Dermis blood vessel endothelial cell (primary cell): ENCODE measurements at places on chromosomes 5 and 9.

DNA sequence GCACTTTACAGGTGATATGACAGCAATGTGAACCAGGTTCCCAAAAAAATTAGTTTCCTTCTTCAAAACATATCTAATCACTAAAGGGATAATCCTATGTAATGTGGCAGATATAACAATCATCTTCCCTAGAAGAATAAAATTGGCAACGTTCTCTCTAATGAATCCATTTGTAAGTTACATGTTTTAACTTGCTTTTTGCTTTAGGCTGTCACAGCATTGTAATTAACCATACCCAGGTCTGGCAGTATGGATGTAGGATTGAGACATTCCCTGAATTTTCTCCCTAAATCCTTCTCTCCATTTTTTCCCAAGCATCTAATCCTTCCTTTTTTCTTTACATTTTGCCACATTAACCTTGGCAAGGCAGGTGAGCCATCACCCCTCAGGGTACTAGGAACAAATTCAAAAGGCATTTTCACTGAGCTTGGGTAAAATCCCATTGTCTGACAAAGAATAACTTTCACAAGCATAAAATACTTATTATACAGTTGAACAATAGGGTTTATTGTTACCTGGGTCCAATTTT lies 548.3 kb downstream of the SEMA5A start:
- no peak for DNase-seq

GRCh38 chr9:18770131-18770908 lies 262.7 kb downstream of the SAXO1 start:
- DNase-seq: no peak

GRCh38 chr9:15306068-15306756 lies 804 bp downstream of the TTC39B start:
- peak; percentile 40 for DNase-seq

GRCh38 chr5:122761115-122761514 lies 13.8 kb upstream of the SNX2 start:
- no peak for DNase-seq

GRCh38 chr5:179618923-179619554 lies 4.4 kb downstream of the HNRNPH1 start:
- peak; percentile 52 for DNase-seq

DNA sequence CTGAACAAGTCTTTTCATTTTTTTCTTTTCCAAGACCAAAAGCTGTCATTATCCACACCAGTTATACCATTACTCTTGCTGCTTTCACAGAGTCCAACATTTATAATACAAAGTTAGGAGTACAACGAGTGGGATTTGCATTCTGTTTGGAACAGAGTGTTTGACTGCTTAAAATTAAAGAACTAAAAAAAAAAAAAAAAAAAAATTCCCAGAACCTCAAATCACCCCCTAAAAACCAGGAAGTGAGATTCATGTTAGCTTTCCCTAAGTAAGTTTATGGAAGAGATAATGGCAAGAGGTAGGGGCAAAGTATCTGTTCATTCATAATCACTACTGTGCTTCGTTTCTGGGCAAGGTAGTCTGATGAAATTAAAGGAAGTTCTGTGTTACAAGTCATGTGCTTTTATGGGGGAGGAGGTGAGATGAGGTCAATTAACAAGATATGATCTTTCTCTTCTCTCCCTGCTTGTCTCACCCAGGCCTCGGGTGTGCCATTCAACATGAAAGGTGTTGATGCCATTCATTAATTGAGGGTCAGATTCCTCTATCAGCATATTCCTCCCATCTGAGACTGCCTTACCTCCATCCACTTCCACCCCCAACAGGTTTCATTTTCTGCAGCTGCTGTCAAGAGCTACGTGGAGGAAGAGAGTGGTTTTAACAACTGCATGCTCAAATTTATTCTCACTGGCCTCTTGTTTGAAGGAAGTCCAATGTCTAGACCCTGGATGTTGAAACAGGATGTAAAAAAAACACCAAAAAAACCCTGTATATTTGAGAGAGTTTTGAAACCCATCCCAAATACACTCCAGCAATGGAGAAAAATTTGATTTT lies 58.1 kb downstream of the MARCHF3 start:
- peak; percentile 32 for DNase-seq

GRCh38 chr5:28408186-28408585 lies 1369.8 kb upstream of the CDH9 start:
- DNase-seq: no peak

DNA sequence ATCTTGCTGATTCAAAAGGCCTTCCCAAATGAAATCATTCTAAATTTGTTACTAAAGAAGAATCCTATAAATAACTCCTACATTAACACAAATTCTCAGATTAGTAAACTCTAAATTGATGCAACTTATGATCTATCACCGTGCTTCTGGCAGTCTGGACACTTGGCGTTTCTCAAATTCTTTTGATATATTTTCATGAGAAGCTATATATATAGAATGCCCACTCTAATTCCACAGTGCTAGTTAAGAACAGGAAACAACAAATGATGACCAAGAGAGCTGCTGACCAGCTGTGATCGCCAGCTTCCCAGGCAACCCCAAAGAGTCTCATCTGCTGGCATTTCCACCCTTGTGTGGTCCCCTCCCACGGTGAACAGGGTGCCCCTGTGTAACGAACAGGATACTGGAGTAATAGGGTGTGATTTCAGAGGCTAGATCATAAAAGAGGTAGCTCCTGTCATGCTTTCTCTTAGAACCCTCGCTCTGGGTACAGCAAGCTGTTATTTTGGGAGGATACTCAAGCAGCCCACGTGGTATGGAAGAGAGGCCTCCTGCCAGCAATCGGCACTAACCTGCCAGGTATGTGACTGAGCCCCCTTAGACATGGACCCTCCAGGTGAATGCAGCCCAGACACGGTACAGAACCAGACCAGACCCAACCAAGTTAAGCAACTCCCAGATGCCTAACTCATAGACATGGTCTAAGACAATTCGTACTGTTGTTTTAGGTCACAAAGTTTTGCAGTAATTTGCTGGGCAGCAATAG lies 64.7 kb downstream of the CDC14B start:
- DNase-seq: no peak

DNA sequence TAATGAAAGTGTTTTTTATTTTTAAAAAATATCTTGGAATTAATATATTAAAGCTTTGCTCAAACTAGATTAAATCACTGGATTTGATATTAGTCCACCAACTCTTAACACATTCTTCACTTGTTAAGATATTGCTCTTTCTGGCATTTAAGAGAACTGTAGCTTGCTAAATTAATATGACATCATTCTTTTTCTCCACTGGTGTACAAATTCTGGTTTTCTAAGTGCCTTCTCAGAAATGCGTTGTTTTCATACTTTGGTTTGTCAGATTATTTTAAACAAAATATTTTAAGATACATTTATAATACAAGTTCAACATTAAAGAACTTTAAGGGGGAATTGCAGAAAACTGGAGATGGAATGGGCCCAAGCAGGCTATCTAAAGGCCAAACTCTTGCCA lies 87.6 kb upstream of the IFNE start:
- no peak for DNase-seq

DNA sequence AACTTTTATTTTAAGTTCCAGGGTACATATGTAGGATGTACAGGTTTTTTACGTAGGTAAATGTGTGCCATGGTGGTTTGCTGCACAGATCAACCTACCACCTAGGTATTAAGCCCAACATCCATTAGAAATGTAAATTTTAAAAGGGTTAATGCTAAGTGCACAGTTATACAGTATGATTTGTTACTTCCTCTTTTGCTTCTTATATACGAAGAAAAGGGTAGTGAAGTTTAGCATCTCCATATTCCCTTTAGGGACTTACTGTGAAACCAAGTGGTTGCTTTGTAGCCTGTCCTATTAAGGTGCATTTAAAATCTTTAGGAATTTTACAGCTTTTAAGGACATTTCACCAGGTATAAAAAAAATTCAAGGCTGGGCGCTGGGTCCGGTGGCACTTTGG lies 46.4 kb downstream of the RBM27 start:
- DNase-seq: no peak

DNA sequence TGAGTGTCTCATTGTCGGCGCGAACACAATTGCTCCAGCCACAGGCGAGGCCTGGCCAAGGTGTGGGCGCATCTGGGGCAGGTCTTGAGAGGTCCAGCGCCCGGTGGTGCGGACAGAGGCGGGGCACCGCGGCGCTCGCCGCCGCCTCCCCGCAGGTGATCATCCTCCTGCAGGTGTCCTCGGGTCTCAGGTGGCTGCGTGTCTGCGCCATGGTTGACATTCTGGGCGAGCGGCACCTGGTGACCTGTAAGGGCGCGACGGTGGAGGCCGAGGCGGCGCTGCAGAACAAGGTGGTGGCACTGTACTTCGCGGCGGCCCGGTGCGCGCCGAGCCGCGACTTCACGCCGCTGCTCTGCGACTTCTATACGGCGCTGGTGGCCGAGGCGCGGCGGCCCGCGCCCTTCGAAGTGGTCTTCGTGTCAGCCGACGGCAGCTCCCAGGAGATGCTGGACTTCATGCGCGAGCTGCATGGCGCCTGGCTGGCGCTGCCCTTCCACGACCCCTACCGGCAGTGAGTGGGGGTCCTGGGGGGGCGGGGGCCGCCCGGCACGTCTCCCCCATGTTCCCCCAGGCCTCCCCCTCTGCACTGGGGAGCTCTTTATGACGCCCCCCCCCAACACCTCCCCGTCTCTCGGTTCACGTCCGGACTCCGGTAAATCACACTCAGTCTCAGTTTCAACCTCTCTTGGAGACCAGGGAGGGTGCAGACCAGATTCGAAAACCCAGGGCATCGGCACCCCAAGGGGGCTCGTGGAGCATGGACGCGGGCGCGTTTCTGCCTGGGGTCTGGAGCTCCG lies 446 bp downstream of the NXNL2 start:
- DNase-seq: no peak

GRCh38 chr9:9275601-9276000 lies 1337.2 kb downstream of the PTPRD start:
- DNase-seq: no peak

DNA sequence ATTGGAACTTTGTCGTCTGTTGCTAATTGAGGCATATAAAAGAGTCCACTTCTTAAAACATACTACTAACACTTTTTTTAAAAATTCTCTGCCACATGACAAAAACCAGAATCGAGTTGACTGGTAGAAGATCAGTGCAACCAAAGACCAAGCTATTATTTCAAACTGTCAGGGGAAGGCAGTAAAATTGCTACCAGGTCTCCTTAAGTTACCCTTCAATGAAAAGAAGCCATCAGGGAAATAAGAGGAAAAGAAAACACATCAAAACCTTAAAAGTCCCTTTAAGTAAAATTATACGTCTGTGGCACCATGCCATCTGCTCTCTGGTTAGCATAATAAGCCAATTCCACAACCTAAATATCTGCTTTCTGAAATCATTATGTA lies 9.6 kb downstream of the ZNF608 start:
- no peak for DNase-seq

- DNase-seq: peak; percentile 75
Measured at GRCh38 chr9:92138157-92138959, 23.1 kb upstream of the SPTLC1 start.
